Hindlimb muscle (tissue), 1 donor: ENCODE measurements at places on chromosomes 13 and 19.

DNA sequence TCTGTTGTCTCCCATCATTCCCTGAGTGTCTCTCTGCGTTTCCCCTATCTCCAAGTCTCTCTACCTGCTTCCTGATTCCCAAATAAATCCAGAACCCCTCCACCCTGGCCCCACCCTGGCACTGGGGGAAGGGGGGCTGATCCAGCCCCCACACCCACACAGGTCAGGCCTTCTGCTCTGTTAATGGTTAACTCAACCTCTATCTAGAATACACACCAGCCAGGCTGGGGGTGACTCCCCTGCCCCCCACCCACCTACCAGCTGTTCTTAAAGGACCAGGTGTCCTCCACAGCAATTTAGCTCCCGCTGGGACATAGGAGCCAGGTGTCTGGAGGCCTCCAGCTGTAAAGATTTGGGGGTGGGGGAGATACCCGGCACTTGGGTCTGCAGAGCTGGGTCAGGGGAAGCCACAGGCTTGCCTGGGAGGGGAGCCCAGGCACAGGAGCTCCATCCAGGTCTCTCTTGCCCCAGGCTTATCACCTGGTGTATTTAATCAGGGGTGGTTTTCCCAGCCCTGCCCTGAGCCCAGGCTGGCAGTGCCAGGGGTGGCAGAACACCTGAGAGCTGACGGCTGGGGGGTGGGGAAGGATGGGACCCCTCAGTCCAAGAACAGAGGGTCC, 3.9 kb downstream of the IRF2BP1 start:
- DNase-seq = no peak

DNA sequence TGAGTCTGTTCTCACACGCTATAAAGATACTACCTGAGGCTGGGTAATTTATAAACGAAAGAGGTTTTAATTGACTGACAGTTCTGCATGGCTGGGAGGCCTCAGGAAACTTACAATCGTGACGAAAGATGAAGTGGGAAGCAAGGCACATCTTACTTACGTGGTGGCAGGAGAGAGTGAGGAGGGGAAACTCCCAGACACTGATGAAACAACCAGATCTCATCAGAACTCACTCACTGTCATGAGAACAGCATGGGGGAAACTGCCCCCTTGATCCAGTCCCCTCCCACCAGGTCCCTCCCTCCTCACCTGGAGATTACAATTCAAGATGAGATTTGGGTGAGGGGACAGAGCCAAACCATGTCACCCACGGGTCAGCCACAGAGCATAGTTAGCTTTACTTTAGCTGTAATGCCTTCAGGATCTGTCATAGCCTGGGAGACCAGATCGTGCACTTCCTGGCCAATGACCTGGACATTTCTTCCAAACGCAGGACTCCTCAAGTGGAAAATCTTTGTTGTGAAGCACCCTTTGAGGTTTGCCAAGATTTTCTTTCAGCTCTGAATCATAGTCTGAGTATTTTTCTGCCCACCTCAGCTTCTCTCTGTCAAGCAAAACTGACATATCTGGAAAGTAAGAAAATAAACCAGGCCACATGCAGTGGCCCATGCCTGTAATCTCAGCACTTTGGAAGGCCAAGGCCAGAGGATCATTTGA, 25.2 kb upstream of the HIF3A start:
- DNase-seq = peak; percentile 26

DNA sequence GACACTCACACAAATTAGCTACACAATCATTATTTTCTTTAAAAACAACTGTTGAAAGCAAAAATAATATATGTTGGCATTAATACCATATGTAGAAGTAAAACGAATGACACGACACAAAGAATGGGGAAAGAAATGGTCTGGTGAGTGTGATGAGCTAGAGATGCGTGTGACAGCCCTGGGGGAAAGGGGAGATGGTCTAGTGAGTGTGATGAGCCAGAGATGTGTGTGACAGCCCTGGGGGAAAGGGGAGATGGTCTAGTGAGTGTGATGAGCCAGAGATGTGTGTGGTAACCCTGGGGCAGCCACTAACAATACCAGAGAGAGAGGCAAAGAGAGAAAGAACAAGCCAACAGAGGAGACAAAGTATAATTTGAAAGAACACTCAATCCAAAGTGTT, 22.3 kb upstream of the LAMP1 start:
- no peak for DNase-seq

GRCh38 chr13:41827507-41828213, 133.2 kb downstream of the VWA8 start:
- DNase-seq = no peak

DNA sequence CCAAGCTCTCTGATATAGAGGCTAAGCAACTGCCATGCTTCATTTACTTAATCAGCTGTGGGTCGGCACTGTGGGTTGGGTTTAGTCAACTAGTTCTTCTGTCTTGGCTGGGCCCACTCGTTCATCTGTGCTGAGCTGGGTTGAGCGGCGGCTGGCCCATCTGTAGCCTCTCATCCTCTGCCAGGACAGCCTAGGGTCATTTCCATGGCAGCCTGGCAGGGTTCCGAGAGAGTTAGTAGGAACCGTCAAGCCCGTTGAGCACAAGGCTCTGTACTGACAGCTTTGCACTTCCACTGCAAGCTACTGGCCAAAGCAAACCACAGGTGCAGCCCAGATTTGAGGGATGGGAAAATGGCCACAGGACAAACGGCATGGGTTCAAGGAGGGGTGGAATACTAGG, 6.6 kb upstream of the ZNF835 start:
- DNase-seq = no peak

GRCh38 chr13:106561551-106562170, 6.3 kb downstream of the ARGLU1 start:
- no peak for DNase-seq

- DNase-seq = no peak
Observed at GRCh38 chr13:44908266-44908665, 81.0 kb downstream of the NUFIP1 start.

- no peak for DNase-seq
Observed at GRCh38 chr13:44072536-44072935, 192.8 kb downstream of the LACC1 start.

- DNase-seq = no peak
Observed at GRCh38 chr13:50422181-50423148, 407.2 kb downstream of the KCNRG start.

DNA sequence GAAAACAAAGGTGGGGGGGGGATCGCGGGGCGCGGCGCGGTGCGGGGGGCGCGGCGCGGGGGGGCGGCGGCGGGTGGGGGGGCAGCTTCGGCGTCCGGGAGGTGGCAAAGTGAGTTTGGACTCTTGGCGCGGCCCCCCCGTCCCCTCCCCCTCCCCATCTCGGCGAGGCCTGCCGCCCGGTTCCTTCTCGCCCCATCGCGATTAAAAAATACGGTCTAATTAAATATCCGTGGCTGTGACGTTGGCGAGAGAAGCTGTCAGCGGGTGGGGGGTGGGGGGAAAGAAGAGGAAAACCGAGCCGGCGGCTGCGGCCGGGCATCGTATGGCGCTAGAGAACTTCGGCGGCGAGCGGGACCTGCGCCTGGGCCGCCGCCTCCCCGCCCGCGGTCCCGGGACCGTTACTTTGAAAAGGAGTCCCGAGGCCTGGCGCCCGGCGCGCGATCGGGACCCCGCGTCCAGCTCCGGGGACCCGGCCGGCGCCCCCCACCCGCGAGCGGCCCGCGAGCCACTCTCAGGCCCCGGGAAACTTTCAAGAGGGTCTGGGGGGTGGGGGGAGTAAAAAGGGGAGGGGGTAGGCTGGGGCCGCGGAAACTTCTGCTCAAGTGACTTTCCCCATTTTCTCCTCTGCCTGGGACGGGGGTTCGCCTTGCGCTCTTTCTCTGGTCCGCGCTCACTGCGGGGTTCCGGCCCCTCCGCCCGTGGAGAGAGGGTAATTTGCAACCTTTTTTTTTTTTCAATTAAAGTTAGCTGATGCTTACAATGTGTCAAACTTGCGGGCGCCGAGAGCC, 146.3 kb upstream of the ZNF536 start:
- no peak for DNase-seq

GRCh38 chr13:51739027-51739764, 64.8 kb downstream of the DHRS12 start:
- DNase-seq = no peak

DNA sequence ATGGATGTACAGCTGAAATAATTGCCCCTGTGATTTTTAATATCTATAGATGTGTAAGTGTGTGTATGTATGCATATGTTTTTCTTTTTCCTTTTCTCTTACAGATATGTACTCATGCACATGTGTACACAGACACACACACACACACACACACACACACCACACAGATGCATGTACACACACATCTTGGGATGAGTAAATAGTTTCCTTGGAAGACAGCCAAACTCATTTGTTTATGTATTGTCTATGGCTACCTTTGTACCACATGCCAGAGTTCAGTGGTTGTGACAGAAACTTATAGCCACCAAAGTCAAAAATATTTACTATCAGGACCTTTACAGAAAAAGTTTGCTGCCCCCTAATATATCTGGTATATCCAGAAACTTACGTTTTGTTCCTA, 192.6 kb downstream of the MAB21L1 start:
- DNase-seq = no peak

DNA sequence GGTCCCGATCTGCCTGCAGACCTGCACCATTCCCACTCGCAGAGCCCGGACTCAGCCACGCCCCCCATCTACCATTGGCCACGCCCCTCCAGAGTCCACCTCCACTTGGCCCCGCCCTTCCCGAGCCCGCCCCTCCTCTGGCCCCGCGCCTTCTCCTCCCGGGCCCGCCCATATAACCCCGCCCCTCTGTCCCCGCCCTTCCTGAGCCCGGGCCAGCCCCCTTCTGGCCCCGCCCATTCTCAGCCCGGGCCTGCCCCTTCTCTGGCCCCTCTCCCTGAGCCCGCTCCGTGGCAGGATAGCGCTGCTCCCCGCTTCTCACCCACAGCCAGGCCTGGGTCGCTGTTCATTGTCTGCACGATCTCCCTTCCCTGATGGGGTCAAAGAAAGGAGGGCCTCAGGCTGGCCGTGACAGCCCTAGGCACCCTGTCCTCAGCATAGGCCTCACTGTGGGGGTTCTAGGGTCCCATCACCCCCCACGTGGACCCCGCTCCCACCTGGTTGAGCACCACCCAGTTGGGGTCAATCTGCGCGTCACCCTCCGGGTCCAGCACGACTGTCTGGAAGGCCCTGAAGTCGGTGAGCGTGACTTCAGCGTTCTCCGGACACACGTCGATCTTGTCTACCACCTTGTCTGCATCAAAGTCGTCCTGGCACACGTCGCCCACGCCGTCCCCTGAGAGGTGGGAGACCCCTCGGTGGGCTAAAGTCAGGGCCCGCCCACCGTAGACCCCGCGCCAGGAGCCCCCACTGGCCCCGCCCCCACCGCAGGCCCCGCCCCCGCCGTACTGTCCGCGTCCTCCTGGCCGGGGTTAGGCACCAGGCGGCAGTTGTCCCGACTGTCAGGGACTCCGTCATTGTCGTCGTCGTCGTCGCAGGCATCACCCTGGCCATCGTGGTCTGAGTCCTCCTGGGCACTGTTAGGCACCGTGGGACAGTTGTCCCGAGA, 5.7 kb downstream of the COMP start:
- peak; percentile 56 for DNase-seq

DNA sequence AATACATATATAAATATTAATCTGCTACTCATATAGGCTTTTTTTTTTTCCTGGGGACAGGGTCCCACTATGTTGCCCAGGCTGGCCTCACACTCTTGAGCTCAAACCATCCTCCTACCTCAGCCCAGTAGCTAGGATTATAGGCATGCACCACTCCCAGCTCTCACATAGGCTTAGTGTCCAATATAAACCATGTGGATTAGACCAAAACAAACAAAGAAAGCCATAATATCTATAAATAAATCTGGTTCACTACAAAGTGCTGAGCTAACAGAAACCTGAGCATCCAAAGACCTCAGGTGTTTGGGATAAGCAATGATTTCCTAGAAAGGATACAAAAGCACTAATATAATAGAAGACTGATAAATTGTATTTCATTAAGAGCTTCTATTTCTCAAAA, 26.0 kb downstream of the TBC1D4 start:
- no peak for DNase-seq

DNA sequence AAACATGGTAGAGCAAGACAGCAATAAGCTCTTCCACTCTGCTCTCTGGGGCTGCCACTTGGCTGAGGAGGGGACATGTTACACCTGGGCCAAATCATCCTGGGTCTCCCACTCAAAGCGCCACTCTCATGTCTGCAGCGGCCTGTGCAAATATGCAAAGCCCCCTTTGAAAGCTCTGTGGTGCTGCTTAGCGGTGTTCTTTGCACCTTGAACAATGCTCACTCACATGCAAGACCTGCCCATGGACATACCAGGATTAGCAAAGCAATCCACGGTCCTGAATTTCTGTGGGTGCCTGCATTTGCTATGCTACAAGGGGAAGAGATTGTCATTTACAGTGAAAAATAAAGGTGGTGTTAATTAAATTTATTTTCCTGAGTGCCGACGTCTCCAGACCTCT, 48.6 kb downstream of the MRPL57 start:
- DNase-seq = no peak

DNA sequence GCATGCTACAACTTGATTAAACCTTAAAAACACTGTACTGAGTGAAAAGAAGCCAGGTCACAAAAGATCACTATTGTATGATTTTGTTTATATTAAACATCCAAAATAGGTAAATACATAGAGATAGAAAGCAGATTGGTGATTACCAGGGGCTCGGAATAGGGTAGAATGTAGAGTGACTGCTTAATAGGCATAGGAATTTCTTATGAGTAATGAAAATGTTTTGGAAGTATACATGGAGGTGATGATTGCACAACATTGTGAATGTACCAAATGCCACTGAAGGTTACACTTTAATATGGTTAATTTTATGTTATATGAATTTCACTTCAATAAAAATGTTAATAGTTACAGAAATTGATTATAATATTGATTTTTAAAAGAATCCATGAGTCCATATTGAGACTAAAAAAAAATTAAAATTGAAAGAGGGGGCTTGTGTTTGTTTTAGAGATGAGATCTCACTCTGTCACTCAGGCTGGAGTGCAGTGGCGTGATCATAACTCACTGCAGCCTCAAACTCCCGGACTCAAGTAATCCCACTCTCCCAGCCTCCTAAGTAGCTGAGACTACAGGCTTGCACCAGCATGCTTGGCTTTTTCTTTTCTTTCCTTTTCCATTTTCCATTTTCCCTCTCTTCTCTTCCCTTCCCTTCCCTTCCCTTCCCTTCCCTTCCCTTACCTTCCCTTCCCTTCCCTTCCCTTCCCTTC, 85.1 kb downstream of the FNDC3A start:
- no peak for DNase-seq

- no peak for DNase-seq
Observed at GRCh38 chr19:42090672-42091071, 14.7 kb downstream of the ZNF574 start.

DNA sequence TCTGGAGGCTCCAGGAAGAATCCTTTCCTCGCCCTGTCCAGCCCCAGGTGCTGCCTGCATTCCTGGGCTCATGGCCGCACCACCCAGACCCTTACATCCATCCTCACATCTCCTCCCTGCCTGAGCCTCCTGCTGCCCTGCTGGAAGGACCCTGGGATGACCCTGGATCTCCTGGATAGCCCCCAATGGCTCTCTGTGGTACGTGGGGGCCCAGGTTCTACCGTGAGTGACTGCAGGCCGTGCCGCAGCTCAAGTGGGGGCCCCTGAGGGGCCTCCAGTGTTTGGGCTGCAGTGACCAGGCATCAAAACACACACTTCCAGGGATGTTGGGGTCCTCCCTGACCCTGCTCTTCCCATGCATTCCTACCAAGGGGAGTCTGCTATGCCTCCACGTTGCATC, 8.3 kb upstream of the MCF2L start:
- DNase-seq = no peak

GRCh38 chr19:18932216-18932841, 8.7 kb downstream of the HOMER3 start:
- peak; percentile 42 for DNase-seq

- no peak for DNase-seq
Observed at GRCh38 chr19:11649941-11650340, 52.7 kb downstream of the ZNF627 start.

GRCh38 chr19:48967346-48968178, 2.5 kb downstream of the FTL start:
- peak; percentile 45 for DNase-seq

- no peak for DNase-seq
Observed at GRCh38 chr13:62781866-62782265, 1366.2 kb upstream of the PCDH20 start.
